ENCODE measurements at places on chromosomes 1 and 21.

GRCh38 chr1:41663671-41664400 lies 179.4 kb upstream of the EDN2 start:
- no peak for DNase-seq

DNA sequence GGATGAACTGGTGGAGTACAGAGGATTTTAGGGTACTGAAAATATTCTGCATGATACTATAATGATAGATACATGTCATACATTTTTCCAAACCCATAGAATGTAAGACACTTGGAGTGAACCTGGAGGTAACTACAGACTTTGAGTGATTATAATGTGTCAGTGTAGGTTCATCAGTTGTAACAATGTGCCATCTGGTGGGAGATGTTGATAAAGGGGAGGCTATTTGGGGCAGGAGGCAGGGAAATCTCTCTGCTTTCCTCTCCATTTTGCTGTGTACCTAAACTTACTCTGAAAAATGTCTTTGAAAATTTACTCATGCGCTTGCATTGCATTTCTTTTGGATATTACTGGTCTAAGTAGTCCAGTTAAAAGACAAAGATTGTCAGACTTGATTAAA lies 35.2 kb downstream of the PTBP2 start:
- DNase-seq: no peak

- DNase-seq: peak; percentile 89
These were observed 2.9 kb downstream of the CASQ1 start for GRCh38 chr1:160193091-160193819.

DNA sequence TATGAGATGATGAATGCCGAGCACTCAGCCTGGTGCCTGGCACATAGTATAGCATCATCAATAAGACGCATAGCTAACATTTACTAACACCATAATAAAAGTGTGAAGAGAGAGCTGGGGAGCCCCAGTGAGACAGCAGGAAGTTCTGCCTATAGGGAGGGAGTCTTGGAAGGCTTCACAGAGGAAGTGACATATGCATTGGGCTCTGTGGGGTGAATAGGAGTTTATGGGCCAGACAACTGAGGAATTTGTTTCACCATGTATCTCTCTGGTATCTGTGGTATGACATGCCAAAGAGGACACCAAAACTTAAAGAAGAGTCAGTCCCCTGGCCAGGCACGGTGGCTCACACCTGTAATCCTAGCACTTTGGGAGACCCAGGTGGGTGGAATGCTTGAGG lies 118.3 kb upstream of the TMEM51 start:
- DNase-seq: no peak

- peak; percentile 34 for DNase-seq
These were observed 269.2 kb upstream of the RGS18 start for GRCh38 chr1:191888996-191889622.

GRCh38 chr1:97044159-97044760 lies 322.7 kb downstream of the PTBP2 start:
- DNase-seq: no peak

DNA sequence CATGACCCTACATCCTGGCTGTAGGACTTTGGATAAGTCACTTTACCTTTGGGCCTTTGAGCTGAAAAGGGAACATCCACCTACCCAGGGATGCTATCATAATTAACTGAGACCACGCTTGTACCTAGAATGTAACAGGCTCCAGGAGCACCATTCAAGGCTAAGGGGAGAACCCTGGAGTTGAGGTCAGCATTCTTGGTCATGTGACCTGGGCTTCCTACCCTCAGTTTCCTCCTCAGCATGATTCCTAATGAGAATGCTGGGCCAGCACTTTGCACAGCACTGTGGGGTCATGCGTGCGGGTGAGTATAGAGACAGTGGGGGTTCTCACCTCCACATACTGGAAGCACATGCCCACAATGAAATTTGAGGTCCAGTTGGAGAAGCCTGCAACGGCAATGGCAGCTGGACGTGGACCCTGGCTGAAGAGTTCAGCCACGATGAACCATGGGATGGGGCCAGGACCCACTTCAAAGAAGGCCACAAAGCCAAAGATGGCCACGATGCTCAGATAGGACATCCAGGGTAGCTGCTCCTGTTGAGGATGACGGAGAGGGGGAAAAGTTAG lies 31.3 kb downstream of the SLC2A1 start:
- no peak for DNase-seq

- no peak for DNase-seq
These were observed 51.3 kb downstream of the UBE4B start for GRCh38 chr1:10084045-10084444.

GRCh38 chr21:35204125-35204524 lies 155.0 kb upstream of the RUNX1 start:
- peak; percentile 43 for DNase-seq

DNA sequence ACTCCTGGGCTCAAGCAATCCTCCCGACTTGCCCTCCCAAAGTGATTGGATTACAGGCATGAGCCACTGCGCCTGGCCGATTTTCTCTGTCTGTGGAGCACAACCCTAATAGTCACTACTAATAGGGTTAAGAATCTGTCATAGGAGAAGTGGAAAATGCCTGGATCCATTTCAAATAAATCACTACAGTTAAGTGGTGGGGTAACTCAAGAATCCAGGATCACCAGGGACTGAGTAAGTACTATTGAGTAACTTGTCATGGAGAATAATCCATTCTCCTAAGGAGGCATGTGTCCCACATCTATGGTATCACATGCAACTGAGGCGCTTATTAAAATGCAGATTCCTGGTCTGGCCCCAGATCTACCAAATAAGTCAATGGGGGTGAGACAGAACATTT lies 53.2 kb downstream of the OPTC start:
- DNase-seq: no peak

DNA sequence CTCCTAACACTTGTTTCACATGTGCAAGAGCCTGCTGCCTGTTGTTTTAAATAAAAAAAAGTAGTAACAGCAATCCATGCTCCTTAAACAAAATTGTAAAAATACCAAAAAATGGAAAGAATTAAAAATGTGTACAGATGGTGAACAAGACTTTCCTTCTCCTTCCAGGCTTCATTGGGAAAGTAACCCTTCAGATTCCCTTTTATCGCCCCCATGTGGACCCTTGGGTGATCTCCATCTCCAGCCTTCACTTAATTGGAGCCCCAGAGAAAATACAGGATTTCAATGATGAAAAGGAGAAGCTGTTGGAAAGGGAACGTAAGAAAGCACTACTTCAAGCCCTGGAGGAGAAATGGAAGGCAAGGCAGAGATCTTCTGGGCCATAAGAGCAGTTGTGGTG lies 14.2 kb downstream of the VPS13D start:
- peak; percentile 25 for DNase-seq

GRCh38 chr1:46400421-46400820 lies 6.3 kb downstream of the FAAH start:
- no peak for DNase-seq

DNA sequence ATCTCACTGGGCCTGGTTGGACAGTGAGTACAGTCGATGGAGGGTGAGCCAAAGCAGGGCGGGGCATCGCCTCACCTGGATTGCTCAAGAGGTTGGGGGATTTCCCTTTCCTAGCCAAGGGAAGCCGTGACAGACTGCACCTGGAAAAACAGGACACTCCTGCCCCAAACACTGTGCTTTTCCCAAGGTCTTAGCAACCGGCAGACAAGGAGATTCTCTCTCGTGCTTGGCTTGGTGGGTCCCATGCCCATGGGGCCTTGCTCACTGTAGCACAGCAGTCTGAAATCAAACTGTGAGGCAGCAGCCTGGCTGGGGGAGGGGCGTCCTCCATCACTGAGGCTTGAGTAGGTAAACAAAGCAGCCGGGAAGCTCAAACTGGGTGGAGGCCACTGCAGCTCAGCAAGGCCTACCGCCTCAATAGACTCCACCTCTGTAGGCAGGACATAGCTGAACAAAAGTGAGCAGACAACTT lies 11.3 kb downstream of the C1orf105 start:
- no peak for DNase-seq

DNA sequence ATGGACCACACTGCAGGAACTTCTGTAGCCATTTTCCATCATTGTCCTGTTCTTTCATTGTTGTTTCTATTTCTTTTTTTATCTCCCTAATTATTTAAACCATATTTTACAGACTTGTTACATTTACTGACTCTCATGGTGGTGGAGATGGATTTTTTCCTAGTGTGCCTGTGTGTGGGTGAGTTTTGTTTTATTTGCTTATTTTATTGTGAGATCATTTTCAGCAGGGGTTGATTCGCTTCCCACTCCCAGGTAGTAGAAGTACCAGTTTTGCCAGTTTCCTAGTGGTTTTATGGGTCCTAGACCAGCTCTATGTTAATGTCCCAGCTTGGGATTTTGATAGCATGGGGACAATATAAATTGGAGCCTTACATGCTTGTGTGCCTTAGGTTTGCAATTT lies 80.0 kb upstream of the BACH1 start:
- no peak for DNase-seq

DNA sequence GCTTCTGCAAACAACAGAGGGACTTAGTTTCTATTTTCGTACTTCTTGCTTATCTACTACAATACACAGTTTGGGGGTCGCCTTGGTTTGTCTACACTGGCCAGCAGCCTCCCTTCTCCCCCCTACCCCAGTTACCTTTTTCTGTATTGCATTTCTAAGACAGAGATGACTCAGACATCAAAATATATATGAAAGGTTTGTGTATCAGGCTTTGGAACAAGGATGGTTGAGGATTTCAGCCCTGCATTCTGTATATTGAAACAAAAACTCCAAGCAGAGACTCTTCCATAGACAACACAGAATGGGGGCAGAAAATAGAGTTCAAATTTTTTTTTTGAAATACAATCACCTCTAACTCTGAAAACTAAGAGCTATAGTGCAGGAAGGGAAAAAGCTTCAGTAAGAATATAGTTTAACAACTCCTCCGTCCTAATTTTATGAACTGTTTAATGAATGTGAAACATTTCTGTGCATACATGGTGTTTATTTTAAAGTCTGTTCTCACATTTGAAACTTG lies 1.9 kb downstream of the SAMD13 start:
- no peak for DNase-seq

GRCh38 chr21:32311621-32312020 lies 13.0 kb downstream of the MRAP start:
- DNase-seq: no peak

- DNase-seq: no peak
These were observed 32.2 kb downstream of the ANGEL2 start for GRCh38 chr1:212983482-212983881.

- DNase-seq: peak; percentile 92
These were observed 251.6 kb downstream of the AKT3 start for GRCh38 chr1:243598433-243598832.

DNA sequence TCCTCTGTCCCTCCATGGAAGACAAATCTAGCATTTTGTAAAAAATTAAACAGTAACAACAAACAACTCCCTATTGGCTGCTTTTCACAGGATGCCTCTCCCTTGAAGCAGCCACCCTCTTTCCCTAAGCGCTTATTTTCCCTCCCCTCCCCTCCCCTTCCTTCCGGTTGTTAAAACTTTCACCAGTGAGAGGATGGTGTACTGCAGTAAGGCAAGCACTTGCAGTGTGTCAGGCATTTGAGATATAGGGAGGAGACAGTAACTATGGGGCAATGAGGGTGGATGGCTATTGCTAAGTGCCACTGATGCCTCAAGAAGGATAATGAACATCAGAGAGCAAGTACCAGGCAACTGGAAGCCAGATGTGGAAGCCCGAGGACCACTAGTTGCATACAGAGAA lies 19.1 kb upstream of the KIAA1614 start:
- DNase-seq: peak; percentile 20

GRCh38 chr1:63954187-63954586 lies 180.4 kb downstream of the ROR1 start:
- DNase-seq: no peak

DNA sequence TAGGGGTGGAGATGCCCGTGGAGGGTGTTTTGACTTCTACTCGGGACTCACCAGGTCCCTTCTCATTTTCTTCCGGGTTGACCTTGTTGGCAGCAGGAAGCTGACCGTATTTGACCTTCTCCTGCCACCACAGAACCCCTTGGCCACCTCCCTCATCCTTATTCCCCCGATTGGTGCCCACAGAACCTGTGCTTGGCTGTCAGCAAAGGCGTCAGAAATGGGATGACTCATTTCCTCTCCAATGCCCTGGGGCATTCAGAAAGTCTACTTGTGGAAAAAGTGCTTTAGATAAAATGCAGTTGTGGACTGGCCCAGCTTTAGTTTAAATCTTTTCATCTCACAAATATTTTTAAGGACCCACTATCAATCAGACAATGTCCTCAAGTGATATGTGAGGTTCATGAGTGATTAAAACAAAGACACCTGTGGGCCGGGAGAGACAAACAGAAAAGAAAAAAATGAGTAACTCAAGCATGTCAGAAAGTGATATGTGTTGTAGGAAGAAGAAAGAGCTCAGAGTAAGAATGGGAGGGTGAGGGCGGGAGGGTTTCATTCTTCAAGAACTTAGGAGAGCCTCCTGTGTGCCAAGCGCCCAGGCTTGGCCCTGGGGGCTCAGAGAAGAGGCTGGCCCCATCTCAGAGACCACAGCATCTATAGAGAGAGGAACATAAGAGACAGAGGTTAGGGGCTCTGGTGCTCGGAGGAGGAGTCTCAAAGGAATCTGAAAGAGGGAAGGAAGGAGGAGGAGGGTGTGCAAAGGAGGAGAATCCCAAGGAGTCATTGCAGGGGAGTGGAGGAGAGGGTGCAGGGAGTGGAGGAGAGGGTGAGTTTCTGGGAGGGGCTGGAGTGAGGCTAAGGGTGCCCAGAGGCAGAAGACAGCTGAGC lies 221.6 kb upstream of the VAMP3 start:
- peak; percentile 66 for DNase-seq

GRCh38 chr1:99645203-99645602 lies 710 bp upstream of the PALMD start:
- peak; percentile 81 for DNase-seq

DNA sequence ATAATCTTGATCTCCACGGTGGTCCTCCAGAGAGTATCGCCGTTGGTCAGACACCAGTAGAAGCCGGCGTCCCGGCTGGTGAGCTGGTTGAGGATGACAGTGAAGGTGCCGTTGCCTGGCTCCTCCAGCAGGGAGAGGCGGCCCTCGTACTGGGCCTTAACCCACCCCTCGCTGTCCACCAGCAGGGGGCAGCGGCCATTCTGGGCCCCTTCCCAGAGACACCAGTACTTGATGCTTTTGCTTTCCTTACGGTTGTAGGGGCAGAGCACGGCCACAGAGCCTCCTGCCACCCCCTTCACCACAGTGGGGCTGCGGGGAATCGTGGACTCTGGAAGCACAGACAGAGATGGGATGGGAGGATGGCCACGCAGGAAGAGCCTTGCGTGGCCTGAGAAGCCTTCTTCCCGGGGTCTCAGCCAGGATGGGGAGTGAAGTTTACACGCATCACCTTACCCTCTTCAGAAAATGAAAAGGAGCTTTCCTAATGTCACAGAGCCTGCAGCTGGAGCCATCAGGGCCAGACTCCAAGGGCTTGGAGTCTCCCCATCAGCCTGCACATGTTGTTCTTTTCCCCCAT lies 10.7 kb downstream of the PIGR start:
- peak; percentile 47 for DNase-seq

All from cardiac fibroblast (primary cell).